Foreskin keratinocyte (primary cell): ENCODE measurements at places on chromosomes 2 and 18.

GRCh38 chr2:151713291-151713903 is 20.9 kb downstream of the NEB start:
- no peak for DNase-seq

DNA sequence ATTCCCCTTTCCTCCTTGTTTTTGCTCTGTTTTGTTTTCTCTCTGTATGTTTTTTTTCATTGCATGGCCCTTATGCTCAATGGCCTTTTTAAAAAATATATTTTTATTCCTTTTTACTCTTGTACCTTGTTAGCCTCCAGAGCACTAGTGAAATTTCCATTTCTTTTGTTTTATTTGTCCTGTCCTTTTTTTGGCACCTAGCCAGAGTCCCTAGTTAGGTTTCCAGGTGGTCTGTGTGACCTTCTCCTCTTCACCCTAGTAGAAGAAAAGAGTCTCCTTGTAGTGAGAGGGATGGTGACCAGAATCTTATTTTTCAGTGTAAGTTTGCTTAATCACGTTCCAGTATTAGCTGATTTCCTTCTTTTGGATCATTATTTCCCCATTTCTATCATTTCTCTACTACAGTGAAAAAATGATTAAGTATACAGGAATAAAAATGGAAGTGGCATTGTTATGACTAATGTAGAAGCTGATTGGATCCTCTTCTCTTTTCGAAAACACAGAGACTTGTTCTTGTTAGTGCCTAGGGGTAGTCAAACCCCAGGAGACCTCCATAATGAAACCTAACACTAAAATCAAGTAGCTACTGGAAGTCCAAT is 65.9 kb downstream of the NBEAL1 start:
- no peak for DNase-seq

DNA sequence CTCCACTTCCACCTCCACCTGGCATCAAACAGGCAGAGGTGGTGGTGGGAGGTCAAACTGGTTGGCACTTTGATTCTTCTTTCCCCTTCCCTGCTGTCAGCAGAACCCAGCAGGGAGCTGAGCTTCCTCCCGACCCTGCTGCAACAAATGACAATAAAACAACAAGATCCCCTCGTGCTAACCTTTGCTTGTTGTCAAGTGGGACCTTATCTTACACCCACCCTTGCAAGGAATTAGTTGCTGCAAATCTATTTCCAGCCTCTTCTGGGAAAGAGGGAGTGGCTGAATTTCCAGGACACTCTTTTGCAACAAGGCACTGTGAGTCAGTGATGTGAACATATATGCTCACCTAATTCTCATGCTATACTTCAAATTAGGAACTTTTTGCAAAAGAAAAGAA is 655.1 kb downstream of the DSC3 start:
- DNase-seq: no peak

GRCh38 chr2:125455110-125455509 is 1200.8 kb upstream of the GYPC start:
- peak; percentile 15 for DNase-seq

GRCh38 chr2:30336978-30337841 is 105.9 kb downstream of the LBH start:
- DNase-seq: no peak

DNA sequence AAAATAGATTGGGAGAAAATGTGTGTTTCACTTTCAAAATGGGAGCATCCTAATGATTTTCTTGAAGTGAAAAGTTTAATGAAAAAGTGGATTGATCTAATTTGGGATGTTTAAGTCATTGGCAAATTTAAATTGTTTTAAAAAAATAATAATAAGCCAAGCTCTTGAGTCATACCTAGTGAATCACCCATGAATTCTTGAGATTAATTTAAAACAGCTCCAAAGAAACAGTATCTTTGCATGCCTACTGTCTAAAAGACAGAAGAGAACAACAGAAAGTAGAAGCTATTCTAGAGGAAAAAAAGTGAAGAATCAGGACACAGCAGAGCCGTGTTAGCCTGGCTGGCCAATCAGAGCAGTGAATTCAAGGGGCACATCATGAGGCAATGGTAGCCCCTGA is 7.7 kb downstream of the ACVR1C start:
- DNase-seq: no peak

GRCh38 chr2:182144041-182144775 is 158.6 kb downstream of the PPP1R1C start:
- DNase-seq: no peak

- DNase-seq: no peak
These were observed 163.9 kb downstream of the COL4A4 start for GRCh38 chr2:227000123-227000522.

DNA sequence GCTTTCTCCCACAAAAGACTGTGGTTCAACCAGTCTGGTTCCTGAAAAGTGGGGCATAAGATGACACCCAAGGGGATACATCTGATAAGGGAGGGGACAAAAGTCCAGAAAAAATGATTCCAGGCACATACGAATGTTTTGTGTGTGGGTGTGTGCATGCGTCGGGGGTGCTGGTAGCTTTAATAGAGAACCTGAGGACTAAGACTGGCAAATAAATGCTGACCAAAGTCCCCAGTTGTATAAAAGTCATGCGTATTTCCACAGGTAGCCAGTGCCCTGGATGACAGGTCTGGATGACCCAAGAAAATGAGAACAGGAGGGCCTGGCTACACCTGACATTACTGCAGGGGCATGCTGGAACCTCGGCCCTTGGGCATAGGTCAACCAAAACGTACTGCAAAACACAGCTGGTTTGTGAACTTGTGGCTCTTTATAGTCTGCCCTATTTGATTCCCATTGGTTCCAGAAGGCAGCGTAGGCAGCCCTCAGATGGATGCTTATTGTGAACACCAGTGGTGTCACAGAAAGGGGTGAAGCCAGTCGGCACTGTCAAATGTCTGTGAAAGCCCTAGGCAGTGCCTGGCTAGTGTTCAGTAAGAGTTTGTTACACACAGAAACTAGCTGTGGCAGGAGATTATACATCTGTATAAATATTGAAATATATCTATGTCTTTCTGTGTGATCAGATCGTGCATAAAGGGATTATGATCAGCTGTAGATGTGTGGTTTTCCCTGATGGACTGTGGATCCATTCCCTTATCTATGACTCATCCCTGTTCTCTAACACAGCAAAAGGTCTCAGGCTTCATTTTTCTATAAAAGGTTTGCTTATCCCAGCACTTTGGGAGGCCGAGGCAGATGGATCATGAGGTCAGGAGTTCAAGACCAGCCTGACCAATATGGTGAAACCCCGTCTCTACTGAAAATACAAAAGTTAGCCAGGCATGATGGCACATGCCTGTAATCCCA is 58.3 kb downstream of the INSIG2 start:
- DNase-seq: no peak

- DNase-seq: no peak
These were observed 59.6 kb downstream of the KCTD18 start for GRCh38 chr2:200450288-200450687.

GRCh38 chr18:26642440-26643348 is 94.3 kb upstream of the KCTD1 start:
- no peak for DNase-seq

GRCh38 chr2:42031281-42032223 is 16.3 kb upstream of the PKDCC start:
- no peak for DNase-seq

DNA sequence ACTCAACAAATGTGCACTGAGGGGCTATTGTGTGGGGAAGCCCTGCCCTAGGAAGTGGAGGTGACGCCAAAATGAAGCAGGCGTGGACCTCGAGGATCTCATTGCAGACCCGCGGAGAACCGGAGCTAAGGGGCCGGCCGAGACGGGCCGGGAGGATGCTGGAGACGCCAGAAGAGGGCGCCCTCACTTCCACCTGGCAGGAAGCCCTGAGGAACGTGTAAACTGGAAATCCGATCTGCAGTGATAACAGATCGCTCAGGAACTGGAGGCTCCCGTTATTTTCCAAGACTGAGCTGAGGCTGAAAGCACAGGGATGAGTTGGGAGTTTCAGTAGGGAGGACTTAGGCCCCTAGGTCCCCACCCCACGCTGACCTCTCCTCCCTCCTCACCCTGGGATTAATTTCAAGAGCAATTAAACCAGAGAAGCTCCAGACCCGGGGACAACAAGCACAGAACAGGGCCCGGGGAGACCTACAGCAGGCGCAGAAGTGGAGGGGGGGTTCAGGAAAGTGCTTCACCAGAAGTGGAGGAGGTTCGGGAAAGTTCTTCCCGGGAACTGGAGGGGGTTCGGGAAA is 7.7 kb upstream of the COL6A3 start:
- DNase-seq: no peak

- DNase-seq: no peak
These were observed 23.8 kb downstream of the GRHL1 start for GRCh38 chr2:9975328-9975727.

GRCh38 chr2:234193977-234194563 is 143.6 kb downstream of the SPP2 start:
- peak; percentile 37 for DNase-seq

DNA sequence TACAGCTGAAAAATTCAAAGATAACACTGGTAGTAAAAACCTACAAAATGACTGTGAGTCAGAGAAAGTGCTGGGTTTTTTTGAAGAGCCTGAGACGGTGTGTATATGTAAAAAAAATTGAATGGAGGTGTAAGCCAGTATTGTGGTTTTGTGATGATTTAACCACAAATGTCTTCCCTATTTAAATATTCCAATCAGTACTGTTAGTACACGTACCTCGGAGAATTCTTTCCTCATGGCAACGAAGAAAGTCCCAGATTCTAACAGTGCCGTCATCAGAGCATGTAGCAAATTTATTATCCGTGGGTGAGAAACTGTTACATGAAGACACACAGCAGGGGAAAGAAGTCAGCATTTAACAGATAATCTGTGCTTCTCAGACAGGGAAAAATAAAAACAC is 48.1 kb downstream of the WDR33 start:
- no peak for DNase-seq

DNA sequence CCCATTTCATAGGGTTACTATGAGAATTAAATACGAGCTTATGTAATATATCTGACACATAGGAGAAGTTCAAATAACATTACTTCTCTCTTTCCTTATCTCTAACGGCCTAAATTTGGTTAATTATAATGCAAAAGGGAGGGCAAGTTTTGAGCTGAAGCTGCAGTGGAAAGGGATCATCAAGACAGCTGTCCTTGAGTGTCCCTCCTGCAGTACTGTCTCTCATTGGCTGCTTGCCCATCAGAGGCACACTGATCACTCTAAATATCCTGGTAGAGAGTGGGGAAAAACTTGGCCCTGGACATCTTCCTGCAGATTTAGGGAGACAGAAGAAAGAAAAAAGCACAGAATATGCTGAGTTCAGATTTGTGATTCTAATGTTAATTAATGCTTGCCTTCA is 186.0 kb downstream of the CAMKMT start:
- DNase-seq: no peak

- DNase-seq: no peak
These were observed 287.4 kb upstream of the TCF4 start for GRCh38 chr18:55875371-55875901.

- DNase-seq: peak; percentile 39
These were observed 276 bp downstream of the NFE2L2 start for GRCh38 chr2:177264209-177264692.

DNA sequence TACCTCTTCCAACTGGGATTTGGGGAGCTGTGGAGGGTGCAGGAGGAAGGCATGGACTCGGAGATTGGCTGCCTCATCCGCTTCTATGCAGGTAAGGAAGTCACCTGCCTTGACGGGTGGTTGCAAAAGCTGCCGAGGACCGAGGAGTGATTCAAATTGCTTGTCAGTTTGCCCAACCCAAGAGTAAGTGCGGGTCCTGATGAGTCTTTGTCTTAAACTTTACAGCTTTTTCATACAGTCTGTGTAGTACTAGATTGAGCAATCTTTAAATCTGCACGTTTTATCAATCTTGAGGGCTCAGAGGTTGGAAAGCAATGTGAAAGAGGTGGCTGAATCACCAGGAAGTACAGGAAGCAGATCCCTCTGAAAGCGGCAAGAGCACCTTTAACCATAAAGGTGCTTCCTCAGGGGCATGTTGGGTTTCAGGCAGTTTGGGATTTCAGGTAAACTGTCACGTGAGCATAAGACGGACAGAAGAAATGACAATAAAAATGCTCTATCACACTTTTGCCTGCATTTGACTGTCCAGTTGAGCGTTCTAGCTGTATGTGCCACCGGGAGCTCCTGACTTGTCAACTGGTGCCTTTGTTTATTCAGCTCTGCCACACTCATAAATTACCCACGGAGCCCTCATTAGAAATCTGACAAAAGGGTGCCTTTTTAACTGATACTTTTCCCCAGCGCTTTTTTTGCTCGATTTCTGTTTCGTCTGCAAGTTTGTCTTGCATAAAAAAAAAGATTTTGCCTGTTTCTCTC is 2.0 kb downstream of the PHLPP1 start:
- peak; percentile 91 for DNase-seq

DNA sequence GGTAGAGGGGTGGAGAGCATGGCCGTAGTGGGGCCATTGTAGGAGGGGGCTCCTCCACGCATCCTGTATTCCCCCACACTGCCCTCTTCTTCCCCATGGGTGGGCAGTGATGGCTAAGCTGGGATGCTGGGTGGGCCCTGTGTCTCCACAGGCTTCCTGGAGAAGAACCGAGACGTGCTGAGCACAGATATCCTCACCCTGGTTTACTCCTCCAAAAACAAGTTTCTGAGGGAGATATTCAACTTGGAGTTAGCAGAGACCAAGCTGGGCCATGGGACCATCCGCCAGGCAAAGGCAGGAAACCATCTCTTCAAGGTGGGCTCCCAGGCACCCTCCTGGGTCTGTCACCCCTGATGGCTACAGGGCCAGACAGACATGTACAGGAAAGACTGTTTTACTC is 52.8 kb downstream of the MYO7B start:
- DNase-seq: no peak

DNA sequence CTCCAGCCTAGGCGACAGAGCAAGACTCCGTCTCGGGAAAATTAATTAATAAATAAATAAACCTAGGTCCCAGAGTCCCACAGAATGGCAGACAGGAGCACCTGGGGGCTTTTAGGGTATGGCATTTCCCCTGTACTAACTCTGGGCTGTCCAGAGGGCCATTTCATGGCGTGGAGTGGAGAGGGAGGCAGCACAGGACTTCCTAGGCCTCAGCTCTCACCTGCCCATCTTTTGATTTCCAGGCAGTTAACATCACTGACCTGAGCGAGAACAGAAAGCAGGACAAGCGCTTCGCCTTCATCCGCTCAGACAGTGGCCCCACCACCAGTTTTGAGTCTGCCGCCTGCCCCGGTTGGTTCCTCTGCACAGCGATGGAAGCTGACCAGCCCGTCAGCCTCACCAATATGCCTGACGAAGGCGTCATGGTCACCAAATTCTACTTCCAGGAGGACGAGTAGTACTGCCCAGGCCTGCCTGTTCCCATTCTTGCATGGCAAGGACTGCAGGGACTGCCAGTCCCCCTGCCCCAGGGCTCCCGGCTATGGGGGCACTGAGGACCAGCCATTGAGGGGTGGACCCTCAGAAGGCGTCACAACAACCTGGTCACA is 5.1 kb downstream of the IL1RN start:
- DNase-seq: no peak

- DNase-seq: peak; percentile 98
These were observed 196.9 kb downstream of the INO80D start for GRCh38 chr2:205889114-205889513.

DNA sequence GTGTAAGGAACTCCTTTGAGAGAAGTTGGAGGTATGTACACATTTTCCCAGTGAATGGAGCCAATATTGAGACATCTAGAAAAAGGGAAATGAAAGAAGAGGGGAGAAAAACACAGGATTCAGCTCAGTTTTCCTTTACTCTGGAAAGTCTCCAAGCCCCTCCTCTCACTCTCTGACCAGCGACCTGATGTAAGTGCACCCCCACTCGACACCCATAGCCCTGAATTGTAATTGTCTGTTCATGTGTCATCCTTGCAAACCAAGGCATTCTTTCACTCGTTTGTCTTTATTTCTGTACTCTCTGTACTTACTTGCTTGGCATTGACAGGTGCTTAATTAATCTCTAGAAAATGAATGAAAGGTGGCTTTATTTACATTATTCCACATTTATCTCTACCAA is 55.7 kb upstream of the CTAGE1 start:
- DNase-seq: no peak

- DNase-seq: no peak
These were observed 1079.8 kb upstream of the ZEB2 start for GRCh38 chr2:145599756-145600155.
